Activated naive CD4-positive, alpha-beta T cell treated with Interleukin-2 at 50 U/mL for 16 hours (primary cell): ENCODE measurements at places on chromosomes 2 and 18.

- no peak for DNase-seq
Measured at GRCh38 chr18:5175378-5175777, 21.7 kb downstream of the AKAIN1 start.

DNA sequence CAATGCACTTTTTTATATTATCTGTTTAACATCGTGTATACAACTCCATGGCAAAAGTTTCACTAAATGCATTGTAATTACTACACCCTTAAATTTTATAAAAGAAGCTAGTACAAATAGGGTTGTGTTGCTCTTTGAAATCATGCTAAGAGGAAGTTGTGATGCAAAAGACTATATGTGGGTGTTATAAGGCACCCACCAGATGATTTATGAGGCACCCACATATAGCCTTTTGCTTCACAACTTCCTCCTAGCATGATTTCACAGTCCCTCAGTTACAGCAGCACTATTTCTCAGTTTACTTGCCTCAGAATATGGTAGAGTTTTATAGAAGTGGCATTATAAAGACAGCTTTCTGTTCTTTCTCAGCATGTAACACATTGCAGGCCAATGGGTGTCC is 277.3 kb upstream of the DOK6 start:
- DNase-seq = no peak

DNA sequence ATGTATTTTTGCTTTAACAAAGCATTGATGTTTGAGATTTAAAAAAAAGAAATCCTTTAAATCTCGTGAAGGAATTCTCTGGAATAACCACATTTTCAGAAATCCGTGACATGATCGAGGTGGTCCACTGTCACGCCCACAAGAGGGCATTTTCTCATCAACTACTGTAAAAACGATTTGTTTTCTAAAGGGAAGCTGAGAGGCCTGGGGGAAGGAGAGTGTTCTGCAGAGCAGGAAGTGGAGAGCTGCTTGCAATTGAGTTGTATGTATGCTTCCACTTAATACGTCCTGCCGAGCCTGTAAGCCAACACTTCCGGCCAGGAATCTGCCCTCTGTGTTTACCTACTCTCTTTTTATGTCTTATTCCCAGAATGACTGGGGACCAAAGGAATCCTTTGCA is 19.4 kb downstream of the KLHL29 start:
- DNase-seq = no peak

DNA sequence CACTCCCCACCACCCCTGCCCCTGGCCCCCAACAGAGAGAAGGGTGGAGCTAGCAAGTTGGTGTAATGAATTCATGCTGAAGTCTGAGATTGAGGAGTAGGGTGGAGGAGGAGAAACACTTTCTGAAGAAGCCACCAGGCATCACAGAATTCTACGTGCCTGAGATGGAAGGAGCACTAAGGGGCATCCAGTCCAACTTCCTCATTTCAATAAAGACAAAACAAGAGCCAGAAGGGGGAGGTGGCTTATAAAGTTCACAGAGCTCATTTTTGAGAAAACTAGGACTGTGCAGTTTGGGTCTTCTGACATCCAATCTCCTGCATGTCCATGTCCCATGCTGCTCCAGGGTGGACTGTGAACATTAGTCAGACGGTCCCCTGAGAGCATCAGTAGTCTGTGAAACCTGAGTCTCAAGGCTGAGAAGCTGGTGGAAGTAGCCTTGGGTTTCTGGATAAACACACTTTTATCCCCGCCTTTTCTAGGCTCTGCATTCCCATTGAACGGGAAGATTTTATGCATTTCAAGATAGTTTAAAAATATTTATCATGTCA is 77.7 kb downstream of the TRIM43 start:
- DNase-seq = no peak

DNA sequence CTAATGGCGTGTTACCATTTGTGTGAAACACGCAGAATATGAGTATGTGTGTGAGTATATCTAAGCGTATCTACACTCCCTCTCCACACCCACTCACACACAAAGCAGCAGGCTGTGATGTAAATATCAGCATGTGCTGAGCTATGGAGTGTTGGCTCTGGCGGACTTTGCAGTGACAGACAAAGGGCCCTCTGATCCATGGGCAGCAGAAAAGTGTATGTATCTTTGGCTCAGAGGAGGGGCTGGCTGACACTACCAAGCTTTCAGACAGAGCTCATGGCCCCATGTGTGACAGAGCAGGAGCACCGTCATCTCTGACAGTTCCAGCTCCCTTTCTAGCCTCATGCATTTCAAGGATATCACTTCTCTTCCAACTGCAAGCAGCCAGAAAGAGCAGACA is 57.2 kb upstream of the ASB18 start:
- DNase-seq = no peak

DNA sequence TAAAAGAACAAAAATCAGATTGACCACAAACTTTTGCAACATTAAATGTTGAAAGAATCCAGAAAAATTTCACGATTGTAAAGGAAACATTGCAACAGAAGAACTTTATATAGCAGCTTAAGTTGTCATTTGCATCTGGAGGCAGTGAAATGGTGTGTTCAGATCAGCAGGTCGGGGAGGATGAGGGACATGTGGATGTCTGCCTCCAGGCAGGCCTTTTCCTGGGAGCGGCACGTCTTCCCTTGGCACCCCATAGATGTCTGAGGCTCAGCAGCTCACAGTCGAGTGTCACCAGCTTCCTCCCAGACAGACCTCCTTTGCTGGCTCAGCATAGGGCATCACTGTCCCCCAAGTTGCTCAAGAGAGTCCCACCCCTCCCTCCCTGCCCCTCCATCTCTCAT is 44.3 kb upstream of the ASB1 start:
- DNase-seq = no peak

- no peak for DNase-seq
Measured at GRCh38 chr2:180707175-180707883, 273.1 kb upstream of the UBE2E3 start.

DNA sequence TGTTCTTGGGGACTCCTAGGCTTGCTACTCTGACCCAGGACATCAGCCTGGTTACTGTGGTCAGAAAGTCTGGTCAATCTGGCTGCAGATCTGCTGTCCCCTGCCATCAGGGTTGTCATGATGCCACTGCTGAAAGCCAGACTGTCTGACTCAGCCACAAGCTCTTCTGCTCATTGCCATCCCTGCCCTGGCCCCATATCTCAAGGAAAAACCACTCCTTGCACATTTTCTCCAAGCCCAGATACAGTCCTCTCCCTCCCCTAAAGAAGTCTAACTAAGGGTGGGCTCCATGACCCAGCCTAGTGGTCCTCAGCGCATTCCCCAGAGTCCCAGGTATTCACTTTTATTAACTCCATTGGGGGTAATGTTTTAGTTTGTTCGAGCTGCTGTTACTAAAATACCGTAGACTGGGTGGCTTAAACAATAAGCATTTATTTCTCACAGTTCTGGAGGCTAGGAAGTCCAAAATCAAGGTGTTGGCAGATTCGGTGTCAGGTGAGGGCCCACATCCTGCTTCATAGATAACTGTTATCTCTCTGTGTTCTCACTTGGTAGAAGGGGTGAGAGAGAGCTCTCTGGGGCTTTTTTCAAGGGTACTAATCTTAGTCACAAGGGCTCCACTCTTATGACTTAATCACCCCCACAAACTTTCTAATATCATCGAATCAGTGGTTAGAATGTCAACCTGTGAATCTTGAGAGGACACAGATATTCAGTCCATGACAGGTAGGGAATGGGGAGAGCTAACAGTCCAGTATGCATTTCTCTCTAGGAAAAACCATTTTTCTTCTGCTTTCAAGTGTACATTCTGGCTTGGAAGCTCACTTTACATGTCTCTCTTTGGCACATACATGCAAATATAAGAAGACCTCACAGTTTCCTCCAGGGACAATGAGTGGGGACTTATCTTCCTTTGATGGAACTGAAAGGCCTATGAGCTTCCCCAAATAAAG is 94.8 kb upstream of the CXCR4 start:
- peak; percentile 15 for DNase-seq

DNA sequence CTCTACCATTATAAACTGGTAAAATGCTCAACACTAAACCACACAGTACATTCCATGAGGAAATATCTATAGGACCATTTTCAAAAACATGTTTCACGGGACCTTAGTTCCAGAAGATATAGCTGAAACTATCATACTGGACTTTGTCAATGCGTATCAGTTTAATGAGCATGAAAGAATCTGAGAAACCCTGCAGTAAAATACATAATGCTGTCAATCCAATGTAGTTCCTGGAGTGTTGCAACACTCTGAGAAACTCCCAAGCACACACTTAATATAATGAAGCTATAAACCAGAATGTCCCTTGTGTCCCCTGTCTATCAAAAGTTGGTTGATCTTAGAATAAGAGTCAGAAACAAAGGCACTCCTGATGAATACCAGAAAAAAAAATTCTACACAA is 16.2 kb downstream of the IWS1 start:
- no peak for DNase-seq

- DNase-seq = no peak
Measured at GRCh38 chr2:102065675-102066252, 74.0 kb downstream of the IL1R2 start.

DNA sequence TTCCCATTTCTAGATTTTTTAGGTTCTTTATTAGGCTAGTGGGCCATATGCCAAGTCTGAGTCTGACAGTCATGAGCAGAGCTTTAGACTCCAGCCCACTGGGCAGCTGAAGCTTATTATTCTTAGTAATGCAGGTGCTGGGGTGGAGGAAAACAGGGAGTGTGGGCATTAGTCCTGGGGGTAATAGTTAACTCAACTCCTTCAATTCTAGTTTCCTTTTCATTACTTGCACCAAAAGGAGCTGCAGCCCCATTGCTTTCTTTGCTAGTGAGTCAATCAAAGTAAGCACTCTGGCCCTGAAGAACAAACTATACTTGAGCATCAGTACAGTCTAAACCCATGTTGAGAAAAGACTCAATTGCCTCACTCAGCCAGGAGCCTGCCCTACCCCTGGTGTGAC is 35.5 kb downstream of the ICOS start:
- no peak for DNase-seq

GRCh38 chr18:25230658-25231326 is 121.2 kb downstream of the ZNF521 start:
- DNase-seq = no peak

DNA sequence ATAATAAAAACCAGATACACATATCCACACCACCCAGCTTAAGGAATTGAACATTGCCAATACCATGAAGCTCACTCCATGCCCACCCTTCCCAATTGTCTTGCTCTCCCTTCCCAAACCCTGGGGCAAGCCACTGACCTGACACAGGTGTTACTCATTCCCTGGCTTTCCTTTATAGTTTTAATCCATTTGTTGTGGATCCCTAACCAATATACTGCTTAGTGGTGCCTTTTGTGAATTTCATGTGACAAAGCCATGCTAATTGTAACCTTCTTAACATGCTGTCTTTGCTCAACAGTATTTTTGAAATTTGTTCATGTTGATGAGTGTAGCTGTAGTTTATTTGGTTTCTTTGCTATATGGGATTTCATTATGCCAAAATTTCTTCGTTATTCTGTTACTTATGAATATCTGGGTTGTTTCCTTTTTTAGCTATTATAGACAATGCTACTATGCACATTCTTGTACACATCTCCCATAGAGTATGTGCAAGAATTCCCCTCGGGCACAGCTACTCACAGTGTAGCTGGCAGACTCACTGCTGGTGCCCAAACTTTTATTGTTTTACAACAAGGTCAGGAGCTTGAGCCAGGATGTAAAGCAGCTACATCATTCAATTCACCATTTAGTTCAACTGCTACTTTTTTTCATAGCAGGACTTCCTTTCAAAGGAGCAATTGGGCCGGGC is 90.8 kb upstream of the ATL2 start:
- no peak for DNase-seq

DNA sequence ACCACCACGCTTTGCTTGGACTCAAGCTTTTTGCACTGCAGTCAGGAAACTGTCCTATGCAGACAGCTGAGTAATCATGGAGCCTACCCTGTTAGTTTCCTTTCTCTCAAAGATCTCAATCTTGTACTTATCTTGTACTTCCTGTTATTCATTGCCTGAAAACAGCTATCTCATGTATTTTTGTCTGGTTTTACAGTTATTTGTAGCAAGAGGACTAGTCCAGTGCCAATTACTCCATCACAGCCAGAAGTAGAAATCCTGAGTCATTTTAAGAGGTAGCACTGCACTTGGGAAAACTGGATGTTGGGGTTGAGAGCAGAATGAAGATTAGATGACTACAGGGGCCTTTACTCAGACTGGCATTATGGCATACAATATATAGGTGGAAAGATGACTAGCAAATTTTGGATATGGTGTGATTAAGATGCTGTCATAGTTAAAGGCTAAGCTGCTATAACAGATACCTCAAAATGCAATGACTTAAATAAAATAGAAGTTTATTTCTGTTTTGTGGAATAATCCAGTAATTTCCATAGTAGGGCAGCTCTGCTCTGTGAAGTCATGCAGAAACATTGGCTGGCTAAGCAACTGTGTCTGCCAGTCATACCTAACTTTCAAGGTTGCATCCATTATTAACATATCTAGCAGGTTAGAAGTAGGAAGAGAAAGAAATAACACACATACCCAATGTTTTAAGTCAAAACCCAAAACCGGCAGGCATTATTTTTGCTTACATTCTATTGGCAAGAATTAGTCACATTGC is 21.1 kb upstream of the CHMP3 start:
- no peak for DNase-seq

- no peak for DNase-seq
Measured at GRCh38 chr2:37357530-37357929, 13.1 kb downstream of the QPCT start.

DNA sequence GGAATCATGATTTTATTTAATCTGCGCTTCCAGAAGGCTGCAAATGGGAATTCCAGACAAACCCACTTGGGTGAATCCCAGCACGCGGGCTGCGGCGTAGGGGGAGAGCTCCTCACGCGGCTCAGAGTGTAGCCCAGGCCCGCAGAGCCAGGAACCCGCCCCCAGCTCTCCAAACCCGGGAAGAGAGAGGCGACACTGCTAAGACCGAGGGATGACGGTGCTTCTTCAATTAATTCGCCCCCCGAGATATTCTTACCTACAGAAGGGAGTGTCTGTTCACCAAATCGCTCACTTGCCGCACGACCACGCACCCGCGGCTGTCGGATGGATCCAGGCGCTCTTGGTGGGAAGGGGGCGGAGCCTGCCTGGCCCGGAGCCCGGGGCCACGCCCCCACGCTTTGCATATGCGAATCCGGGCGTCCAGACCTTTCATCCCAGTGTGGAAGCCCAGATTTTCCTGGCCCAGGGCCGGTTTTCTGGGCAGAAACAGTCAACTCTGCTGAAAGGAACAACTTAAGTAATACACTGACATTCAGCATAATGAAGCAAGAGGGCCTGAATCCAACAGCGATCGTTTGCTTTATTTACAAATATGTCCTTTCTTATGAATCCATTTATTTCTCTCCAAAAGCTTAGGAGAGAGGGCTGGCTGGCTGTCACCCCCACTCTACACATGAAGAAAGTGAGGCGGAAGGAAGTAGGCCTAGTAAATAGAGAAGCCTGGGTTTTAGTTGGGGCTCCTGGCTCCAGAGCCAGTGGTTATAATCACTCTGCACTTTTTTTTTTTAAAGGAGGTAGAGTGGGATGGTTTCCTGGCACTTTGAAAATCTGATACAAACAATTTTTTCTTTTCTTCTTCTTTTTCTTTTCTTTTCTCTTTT is at the start of gene SLC19A3:
Gene SLC19A3, minus strand, starts transcription at position 342 of the 881 bp plus-strand sequence. CDS start 15,710 bp downstream, outside the sequence.
- DNase-seq = no peak
